ENCODE measurements at places on chromosomes 5 and 9.

- no peak for DNase-seq
These were observed 176.8 kb downstream of the ISOC1 start for GRCh38 chr5:129271308-129271707.

- no peak for DNase-seq
These were observed 278.0 kb downstream of the CETN3 start for GRCh38 chr5:90131383-90132133.

DNA sequence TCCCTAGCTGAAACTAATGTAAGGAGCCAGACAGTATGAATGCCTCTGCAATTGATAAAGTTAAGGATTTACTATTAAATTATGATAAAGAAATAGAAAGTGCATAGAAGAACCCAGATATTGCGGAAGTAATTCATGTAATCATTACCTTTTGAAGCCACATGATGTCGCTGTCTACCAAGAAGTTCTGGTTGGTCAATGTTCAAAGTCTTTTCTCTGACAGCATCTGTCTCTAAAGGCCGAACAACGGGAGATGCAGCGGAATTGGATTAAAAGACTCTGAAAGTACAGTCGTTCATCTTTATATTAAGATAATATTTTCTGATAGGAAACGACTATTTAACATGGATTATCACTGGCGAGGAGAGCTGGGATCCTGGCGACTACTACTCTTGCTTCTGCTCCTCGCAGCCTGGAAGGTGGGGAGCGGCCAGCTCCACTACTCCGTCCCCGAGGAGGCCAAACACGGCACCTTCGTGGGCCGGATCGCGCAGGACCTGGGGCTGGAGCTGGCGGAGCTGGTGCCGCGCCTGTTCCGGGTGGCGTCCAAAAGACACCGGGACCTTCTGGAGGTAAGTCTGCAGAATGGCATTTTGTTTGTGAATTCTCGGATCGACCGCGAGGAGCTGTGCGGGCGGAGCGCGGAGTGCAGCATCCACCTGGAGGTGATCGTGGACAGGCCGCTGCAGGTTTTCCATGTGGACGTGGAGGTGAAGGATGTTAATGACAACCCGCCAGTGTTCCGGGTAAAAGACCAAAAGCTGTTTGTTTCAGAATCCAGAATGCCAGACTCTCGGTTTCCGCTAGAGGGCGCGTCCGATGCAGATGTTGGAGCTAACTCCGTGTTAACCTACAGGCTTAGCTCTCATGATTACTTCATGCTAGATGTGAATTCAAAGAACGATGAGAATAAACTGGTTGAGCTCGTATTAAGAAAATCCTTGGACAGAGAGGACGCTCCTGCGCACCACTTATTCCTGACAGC lies at the start of gene PCDHA8:
PCDHA8 (plus strand) TSS at position 210 of the 985 bp plus-strand sequence; CDS start at position 345, 135 bp downstream.
- no peak for DNase-seq

DNA sequence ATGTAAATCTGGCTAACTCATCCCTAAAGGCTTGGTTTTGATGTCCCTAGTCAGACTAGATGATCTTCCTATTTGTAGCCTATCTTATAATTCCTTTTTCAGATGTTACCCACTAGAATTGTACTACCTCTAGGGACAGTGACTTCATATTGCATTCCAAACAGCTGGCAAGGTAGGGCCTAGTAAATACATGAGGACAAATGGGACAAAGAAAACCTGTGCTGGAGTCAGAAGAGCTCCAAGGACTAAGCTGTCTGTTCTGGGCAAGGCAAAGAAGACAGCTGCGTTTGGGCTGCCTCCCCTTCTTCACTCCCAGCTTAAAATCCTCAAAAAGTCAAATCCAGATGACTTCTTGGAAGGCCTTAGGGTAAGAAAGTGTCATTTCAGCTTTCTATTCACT lies 10.0 kb downstream of the DMXL1 start:
- DNase-seq, result no peak

DNA sequence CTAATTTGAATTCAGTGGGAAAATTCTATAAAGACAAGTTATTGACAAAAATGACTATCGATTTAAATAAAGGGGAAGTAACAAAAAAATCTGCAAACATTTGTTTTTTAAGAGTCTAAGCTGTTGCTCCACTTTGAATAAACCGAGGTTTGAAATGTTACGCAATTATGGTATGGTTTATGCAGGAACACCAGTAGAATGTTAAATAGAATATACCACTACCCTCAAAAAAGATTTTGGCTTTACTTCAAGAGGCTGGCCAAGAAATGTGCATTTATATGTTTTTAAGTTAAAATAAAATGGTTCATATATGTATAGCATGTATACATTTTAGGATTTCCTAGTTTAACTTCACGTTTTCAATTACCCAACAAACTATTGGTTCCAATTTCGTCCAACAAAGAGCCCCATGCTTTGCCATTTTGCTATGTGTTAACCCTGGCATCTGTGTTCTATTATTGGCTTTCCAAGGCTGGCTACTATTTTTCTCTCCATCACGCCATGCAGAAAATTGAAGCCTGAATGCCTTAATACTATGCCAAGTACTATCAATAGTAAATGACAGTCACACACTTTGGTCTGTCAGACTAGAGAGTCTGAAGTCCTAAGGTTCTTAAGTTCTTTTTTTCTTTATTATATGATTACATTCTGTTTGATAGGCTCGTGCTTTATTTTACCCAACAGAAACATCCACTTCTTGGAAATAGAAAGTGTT lies 171.2 kb downstream of the BRINP1 start:
- DNase-seq, result no peak

GRCh38 chr9:93963969-93964368 lies 8.8 kb upstream of the BARX1 start:
- no peak for DNase-seq
